ENCODE measurements at places on chromosomes 4 and X.

- DNase-seq = no peak
Measured at GRCh38 chr4:8332891-8333331, 63.4 kb downstream of the HTRA3 start.

DNA sequence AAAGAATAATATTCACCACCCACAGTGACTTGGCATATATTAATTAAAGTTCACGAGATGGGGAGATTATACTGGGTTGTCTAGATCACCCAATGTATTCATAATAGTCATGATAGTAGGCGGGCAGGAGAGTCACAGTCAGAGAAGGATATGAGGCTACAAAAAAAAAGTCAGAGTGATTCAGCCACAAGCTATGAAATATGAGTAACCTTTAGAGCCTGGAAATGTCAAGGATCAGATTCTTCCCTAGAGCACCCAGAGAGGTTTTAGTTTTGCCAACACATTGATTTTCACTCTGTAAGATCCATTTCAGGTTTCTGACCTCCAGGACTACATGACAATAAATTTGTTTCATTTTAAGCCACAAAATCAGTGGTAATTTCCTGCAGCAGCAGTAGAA lies 501.9 kb downstream of the GABRG1 start:
- no peak for DNase-seq

DNA sequence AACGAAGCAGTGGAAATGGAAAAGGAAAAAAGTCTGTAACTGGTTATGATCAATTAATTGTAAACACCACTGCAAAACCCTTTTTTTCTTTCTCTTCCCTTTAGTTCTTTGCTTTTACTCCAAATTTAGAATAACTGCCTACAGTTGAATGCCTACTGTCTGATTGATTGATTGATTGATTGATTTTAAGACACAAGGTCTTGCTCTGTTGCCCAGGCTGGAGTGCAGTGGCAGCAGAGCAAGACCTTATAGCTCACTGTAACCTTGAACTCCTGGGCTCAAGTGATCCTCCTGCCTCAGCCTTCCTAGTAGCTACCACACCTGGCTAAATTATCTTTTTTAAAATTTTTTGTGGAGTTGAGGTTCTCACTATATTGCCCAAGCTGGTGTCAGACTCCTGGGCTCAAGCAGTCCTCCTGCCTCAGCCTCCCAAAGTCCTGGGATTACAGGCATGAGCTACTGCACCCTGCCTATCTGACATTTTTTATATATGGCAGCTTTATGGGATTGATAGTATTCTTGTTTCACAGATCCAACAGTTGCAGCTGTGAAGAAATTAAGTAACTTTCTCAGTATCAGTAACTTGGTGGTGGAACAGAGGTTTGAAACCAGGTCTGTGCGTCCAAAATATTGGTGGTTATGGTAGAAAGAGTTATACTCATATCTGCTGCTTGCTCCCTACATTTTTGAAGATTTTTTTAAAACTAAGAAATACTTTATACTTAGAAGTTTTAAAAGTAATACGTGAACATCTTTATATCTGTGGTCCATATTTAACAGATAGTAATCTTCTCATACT lies 12.4 kb downstream of the UBE2K start:
- peak; percentile 25 for DNase-seq

DNA sequence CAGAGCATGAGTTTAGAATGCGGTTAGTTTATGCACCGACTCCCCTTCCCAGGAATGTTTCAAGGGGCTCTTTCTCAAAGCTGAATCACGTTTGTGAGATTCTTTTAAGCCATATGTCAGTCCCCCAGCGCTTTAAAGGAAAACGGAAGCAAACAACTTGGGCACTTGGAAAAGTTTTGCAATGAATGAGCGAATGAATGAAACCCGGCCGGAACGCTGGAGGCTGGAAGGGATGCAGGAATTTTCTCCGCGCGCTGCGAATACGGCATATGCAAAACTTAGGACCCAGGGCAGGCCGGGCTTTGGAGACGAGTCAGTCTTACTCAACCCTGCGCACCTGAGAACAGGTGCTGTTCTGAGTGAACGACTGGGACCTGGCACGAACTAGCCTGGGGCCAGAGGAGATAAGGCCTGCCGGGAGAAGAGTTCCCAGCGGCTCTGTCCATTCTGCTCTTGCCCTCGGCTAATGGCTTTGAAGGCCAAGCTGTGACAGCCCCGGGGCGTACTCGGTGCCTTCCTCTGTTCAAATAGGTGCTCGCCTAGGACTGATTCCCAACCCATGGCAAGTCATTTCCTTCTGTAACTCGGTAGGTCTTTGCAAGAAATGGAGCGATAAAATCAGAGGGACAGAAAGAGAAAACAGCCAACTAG lies 743 bp upstream of the NRK start:
- DNase-seq = no peak

- DNase-seq = peak; percentile 54
Measured at GRCh38 chrX:144849141-144849540, 398.2 kb upstream of the SPANXN1 start.

GRCh38 chrX:68669094-68669860 lies 21.8 kb downstream of the STARD8 start:
- DNase-seq = no peak

DNA sequence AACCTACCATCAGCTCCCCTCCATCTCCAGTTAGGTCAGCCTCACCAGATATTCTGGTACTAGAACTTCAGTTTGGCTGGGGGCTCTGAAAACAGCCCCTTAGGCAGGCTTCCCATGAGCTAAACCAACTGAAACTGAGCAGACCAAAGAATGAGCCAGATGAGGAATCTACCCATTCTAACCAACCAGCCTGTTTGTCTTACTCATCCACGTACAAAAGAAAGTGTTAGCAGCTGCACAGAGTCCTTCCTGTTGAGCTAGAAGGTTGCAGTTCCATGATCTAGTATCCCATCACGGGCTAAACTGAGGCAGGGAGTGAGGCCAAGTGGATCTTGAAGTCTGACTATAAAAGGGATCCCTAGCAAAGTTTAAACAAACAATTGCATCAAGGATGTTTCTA lies 17.5 kb downstream of the MAGEA9B start:
- DNase-seq = peak; percentile 38

GRCh38 chr4:18050448-18050847 lies 28.9 kb upstream of the LCORL start:
- DNase-seq = no peak

DNA sequence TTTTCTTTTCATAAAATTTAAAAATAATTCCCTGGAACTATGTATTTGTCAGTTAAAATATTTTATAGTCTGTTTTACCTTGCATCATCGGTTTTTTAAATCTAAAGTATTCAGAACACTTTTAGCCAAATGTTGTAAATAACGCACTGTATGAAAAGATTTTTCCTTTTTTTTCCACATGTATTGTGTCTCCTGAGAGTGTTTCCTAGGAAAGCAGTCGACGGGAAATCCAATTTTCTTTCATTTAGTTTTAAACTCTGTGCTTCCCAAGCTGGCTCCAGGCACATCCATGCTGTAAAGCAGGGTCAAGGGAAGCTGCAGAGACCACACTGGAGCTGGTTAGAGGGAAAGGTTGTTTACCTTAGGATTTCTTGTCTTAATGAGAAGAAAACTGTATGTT lies 1724.3 kb upstream of the TENM3 start:
- no peak for DNase-seq

DNA sequence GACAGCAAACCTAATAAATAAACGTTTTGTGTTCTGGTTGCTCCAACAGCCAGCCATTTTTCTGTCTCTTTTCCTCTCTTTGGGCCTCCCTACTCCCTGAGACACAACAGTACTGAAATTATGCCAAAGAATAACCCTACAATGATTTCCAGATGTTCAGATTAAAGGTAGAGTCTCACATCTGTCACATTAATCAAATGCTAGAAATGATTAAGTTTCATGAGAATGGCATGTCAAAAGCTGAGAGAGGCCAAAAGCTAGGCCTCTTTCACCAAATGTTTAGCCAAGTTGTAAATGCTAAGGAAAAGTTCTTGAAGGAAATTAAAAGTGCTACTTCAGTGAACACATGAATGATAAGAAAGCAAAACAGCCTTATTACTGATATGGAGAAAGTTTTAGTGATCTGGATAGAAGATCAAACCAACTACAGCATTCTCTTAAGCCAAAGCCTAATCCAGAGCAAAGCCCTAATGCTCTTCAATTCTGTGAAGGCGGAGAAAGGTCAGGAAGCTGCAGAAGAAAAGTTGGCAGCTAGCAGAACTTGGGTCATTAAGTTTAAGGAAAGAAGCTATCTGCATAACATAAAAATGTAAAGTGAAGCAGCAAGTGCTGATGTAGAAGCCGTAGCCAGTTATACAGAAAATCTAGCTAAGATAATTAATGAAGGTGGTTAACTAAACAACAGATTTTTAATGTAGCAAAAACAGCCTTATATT lies 182.1 kb upstream of the NUDT6 start:
- DNase-seq = no peak

DNA sequence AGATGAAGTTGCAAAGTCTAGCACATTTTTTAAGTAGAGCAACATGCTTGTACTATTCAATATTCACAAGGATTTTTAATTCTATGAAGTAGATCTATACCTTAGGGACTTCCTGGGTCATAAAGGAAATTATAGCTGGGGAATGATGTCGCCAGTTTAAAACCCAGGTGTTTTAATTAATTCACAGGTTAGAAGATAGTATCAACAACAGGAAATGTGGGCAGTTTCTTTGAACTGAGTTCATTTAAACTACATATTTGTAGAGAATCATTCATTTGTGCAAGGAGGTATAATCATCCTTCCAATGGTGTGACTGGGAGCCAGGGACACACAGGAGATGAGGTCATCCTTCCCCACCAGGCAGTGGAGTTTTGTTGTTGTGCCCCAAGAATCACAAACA lies 181.3 kb upstream of the KLF3 start:
- no peak for DNase-seq

DNA sequence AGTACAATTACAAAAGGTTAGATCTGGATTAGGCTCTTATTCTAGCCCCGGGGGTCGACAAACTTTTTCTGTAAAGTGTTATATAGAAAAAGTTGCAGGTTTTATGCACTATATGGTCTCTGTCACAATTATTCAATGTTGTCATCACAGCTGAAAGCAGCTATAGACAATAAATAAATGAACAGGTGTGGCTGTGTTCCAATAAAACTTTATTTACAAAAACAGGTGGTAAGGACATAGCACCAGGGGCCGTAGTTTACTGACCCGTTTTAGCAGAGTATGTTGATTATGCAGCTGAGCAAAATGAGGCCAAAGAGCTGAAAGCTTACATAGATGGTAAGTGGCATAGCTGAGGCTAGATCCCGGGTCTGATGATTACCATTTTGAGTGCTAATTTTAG lies 13.0 kb upstream of the CXorf38 start:
- no peak for DNase-seq

GRCh38 chr4:76950956-76951671 lies 1.6 kb downstream of the SEPTIN11 start:
- DNase-seq = peak; percentile 5

DNA sequence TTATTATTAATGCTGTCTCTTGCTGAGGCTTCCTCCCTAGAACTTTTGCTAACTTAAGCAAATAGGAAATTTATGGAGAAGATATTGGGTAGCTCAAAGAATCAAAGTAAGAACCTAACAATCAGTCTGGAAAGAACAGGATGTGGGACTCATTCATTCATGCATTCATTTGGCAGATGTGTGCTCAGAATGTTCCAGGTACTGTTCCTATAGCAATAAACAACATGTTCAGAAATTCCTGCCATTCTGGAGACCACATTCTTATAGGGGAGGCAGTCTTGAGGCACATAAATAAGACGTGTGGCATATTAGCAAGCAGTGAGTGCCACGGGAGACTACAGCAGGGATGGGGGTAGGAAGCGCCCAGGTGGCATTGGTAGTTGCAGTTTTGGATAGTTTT lies 5.0 kb downstream of the GRK4 start:
- DNase-seq = no peak
